NCI-H1436 treated with DMSO at 0.1 percent for 48 hours (cell line): ENCODE measurements at places on chromosomes 5 and 9.
A peak's percentile ranks its signal among the peaks of the same experiment; 100 is the strongest.

DNA sequence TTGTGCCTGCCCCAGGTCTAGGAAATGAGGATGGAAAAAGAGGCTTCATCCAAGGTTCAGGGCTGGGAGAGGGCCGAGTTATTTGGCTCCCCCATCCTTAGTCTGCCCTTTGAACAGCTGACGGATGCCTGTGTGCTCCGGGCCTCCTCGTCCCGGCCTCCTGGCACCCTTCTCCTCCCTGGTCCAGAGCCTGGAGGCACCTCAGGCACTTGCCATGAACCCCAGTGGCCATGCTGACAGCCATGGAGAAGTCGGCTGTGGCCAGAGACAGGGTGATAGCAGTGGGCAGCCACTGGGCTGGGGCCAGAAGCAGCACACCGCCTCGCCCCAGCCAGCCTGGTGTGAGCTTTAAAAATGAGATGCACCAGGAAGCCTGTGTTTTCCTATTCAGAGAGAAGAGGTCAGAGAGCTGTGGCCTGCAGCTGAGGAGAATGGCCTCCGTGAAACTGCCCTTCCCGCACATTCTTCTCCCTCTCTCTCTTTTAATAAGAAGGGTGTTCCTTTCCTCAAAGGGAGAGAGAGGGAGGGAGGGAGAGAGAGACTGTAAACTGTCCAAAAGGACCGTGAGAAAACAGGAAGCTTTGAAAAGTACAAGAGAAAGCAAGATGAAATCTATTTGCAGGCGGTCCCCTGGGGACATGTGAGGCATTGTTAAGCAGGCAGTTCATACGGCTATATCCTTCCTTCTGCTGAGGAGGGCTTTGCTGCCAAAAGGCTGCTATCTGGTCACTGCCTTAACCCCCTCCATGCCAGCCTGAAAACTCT, 55.3 kb downstream of the ZNF366 start:
- DNase-seq, result peak; percentile 5

- DNase-seq, result no peak
Observed at GRCh38 chr9:98694943-98695342, 13.8 kb downstream of the GABBR2 start.

- DNase-seq, result no peak
Observed at GRCh38 chr9:85645909-85646627, 95.7 kb downstream of the AGTPBP1 start.

DNA sequence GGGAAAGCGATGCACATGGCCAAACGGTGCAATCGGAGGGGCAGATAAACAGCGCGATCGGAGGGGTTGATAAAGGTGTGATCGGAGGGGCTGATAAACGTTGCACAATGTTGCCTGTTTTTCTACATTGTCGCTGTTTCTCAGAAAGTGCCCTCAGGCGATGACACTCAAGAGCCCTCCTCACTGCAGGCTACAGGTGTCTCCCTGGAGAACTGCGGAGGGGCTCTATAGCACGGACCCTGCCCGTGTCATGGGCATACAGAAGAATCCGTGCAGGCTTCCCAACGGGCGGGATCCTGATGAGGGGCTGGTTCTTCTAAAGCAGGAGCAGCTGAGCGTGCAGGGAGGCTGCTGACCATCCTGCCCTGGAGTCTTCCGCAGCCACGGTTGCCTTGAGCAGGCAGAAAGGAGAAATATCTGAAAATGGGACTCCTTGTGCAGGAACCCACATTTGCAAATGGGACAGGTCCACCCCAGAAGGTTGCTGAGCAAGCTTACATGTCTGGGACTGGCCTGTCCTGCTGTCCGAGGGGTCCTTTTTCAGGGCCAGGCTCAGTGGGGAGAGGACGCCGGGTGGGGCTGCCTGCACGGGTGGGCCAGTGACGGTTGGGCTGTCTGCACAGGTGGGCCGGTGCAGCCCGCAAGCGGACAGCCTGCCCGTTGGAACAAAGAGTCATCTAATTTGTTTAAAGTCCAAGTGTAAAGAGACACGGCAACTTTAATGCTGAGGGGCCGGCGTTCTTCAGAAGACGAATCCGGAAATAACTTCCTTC, 25.1 kb upstream of the LPCAT1 start:
- no peak for DNase-seq

GRCh38 chr5:114449860-114450421, 88.1 kb downstream of the KCNN2 start:
- DNase-seq, result no peak

- no peak for DNase-seq
Observed at GRCh38 chr5:125152044-125152443, 405.6 kb upstream of the ZNF608 start.

DNA sequence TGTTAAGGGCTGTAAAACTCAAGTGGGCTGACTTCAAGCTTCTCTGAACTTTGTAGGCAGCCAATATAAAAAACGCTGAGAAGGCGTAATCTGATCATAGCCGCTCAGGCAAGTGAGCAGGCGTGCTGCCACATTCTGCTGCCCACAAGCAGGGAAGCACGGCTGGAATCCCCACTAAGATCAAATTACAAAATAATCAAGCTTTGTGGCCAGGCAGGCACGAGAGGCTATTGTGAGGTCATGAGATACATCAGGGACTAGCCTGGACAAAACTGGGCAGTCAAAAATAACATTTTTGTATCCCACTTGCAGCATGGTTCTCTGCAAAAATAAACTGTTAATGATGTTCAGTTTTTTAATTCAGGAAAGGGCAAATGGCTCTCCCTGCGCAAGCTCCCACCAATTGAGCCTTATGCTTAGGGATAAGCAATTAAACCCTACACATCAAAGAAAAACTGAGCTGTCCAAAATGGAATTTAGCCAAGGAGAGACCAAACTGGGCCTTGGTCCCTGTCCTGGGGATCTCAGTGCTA, 64.0 kb downstream of the POU5F2 start:
- DNase-seq, result no peak

DNA sequence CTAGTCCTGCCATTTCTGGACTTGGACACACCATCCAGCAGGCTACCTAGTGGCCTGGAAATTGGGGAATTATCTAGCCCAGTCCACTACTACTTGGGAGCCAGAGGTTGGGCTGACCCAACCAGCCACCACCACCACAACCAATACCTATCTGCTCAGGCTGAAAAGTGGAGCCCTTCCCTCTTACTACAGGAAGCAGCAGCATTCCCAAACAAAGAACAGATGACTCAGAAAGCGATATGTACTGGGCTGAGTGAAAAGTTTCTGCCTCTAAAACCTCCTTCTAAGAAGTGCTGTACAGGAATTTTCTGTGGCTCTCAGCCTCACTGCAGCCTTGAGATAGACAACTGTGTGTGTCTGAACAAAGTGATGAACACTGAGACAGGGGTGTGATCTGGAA, 279.4 kb downstream of the CDH10 start:
- no peak for DNase-seq

- no peak for DNase-seq
Observed at GRCh38 chr9:38685535-38685934, 34.4 kb downstream of the FAM240B start.

- no peak for DNase-seq
Observed at GRCh38 chr5:6732634-6733410, 19.6 kb downstream of the TENT4A start.

GRCh38 chr5:125348221-125348692, 601.8 kb upstream of the ZNF608 start:
- DNase-seq, result peak; percentile 71
